GM23338 (cell line): ENCODE measurements at places on chromosomes 11 and 22. TPM values are rescaled to one million over a fixed set of nuclear protein-coding genes. Genes with fewer than 3 reads are reported as not detected.

Gene CSRP3
- not detected in 2 replicates for total RNA-seq

Gene LIMK2
- 35.5 and 39.8 TPM in 2 replicates for total RNA-seq

Gene ART1
- not detected in 2 replicates for total RNA-seq

Gene SERPING1
- 40.8 and 42.3 TPM in 2 replicates for total RNA-seq

Gene NPAS4
- total RNA-seq: 0.35 and 0.97 TPM in 2 replicates

Gene TBX1
- 0.23 and 0.66 TPM in 2 replicates for total RNA-seq

Gene PRR33
- 0.04 TPM in 1 of 2 replicates, not detected in the other for total RNA-seq

Gene MIEF1
- 30.0 and 40.1 TPM in 2 replicates for total RNA-seq

Gene TSPAN32
- total RNA-seq: not detected in 2 replicates

Gene SLC22A9
- not detected in 2 replicates for total RNA-seq

Gene SCUBE2
- 0.63 TPM in 1 of 2 replicates, not detected in the other for total RNA-seq

Gene CDC45
- total RNA-seq: 23.8 and 29.0 TPM in 2 replicates
